ENCODE measurements at places on chromosomes 2 and 18.
A peak's percentile ranks its signal among the peaks of the same experiment; 100 is the strongest.

GRCh38 chr18:34548973-34549294 is 161.2 kb upstream of the DTNA start:
- DNase-seq, result no peak

DNA sequence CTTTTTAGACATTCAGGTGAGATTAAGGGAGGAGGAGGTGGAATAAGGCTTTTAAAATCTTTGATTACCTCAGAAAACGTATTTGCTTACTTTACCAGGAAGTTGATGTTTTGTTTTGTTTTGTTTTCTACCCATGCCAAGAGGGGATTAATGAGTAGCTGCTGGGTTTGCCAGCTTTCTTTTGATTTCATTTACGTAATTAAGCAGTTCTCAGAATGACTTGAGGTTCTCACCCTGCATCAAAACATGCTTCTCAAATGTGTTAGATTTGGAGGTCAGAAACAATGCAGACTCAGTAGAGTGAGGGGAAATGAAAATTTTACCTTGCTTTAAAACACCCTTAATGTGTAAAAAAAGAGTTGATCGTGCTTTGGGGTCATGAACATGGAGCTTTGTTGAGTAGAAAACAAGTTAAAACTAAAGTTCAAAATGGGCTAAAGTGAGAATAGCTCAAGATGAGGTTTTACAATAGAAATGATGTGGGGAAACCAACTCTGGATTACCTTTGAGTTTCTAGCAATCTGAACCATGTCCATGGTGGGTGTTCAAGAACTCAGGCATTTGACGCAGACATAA is 217.1 kb upstream of the EPAS1 start:
- no peak for DNase-seq

DNA sequence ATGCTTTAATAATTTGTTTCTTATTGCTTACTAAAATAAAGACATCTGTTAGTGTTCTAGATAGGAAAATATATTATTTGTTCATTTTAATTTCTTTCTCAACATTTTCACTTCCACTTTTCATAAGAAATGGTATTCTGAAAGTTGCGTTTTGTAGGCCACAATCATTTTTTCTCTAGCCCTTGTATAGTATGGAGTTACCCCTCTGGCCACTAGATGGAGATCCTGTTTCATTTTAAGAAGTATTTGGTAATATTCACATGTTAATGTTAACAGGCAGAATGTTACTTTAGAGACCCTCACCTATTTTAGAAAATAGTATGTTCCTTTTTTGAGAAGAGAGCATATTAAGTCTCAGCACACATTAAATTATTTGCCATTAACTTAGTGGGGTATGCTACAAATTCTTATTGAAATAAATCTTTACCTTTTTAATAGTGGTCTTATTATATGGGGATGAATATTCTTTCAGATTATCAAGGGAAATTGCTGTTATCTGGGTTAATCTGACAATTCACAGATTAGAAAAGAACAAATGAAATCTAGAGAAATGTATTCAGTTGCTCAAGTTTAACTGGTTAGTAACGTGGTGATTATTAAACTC is 73.9 kb upstream of the TTC27 start:
- peak; percentile 64 for DNase-seq

DNA sequence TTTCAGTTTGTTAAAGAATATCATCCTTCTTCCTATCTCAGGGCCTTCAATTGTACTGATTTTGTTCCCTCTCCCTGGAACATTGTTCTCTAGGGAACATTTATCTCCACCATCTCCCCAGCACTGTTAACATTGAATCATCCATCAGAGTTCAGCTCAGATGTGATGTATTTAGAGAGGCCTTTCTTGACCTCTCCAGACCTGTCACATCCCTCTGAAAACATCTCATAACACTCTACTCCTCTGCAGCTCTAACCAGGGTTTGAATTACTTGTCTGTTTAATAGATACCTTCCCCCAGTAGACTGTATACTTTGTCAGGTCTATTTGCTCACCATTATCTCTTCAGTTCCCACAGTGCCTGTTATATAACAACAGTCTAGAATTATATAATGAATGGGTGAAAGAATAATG is 98.6 kb downstream of the GALNT1 start:
- DNase-seq, result no peak

DNA sequence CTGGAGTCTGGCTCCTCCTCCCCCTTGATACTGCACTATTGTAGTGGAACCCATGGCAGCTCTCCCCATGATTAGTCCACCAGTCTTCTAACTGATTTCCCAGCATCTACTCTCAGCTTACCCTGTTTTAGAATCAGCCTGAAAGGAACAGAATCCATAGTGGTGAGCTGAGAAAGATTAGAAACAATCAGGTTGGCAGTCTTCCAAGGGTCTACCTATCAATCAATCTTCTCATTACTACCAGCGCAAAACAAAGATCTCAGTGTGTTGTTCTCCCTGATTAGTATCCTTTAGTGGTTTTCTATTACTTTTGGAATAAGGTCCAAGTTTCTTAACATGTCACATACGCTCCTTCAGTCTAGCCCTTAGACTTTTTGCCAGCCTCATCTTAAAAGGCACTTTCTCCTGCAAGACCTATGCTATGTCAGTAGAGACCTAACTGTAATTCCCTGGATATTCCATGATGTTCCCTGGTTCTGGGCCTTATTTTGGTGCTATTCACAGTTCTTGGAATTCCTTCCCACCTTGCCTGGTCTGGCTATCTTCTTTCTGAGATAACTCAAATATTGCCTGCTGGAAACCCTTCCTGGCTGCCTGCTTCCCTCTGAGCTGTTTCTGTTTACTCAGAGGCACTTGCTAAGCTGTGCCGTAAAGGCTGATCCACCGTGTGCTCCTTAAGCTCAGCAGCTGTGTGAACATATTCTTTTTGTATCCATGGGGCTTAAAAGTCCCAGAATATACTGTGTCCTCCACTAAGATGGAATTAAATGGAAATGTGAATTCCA is 32.6 kb downstream of the LAMA3 start:
- no peak for DNase-seq

DNA sequence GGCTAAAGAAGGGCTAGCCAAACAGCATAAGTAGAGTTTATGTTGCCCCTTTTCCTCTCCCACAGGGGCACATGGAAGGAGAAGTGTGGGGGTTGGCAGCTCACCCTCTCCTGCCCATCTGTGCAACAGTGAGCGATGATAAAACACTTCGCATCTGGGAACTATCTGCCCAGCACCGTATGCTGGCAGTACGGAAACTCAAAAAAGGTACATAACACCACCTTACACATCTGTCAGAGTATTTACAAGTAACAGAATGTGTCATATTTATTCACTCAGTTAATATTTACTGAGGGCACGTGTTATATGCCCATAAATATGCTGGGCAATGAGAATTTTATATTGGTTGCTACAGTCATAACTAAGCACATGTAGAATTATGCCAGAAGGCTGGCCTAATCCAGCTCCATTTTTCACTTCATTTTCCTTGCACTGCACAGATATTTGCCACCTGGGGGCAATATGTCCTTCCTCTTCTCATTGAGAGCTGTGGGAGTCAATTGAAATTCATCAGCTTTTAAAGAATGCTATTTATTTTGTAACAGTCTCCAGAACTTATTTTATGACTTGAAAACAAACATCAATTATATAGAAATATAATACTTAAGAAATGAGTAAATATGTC is 150.6 kb downstream of the RTN4 start:
- peak; percentile 27 for DNase-seq

DNA sequence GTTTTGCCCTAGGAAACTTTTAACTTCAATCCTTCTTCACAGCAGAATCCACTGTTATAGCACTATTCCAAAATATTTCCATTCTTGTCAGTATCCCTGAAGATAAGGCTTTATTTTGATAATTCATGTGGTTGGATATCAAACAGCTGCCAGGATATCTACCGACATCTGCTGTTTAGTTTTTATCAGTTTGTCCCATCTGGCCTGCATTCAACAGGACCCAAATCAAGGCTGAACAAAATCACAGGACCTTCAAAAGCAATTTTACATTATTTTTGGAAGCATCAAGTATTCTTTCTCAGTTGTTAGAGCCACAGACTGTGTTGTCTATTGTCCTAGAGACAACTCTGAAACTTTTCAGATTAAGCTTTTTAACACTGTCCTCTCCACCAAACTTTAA is 429.0 kb upstream of the PIK3C3 start:
- no peak for DNase-seq

DNA sequence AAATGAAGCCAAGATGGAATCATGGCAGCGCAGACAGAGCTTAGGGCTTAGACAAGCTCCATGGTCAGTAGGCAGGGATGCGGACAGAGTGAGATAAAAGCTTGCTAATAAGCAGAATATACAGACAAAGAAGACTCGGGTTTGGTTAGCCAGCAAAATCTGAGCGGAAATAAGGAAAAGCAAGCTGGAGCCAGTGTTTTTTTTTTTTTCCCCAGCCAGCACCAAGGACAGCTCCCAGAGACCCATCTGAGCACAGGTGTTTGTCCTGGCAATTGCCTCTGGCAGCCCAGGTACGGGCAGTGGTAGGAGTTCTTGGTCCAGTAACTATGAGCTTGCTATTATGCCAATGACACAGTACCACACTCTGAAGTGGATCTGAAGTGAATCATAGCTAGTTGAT is 187.6 kb downstream of the ADCYAP1 start:
- no peak for DNase-seq

All from GM13976 (cell line).